ENCODE measurements at places on chromosomes 5 and 9. TPM values are rescaled to one million over a fixed set of nuclear protein-coding genes. Genes with fewer than 3 reads are reported as not detected.

- H3K27me3 ChIP-seq, result no peaks in the 10 kb centered on the region
- H3K36me3 ChIP-seq, result no peaks in the 10 kb centered on the region
- H3K4me3 ChIP-seq, result no peak overlapping the region
- no peak for DNase-seq
- no peak overlapping the region for H3K27ac ChIP-seq
- H3K4me1 ChIP-seq, result no peaks in the 10 kb centered on the region
Observed at GRCh38 chr9:116451500-116452115, 235.5 kb upstream of the TRIM32 start.

GRCh38 chr5:78472469-78473106 is 112.2 kb downstream of the SCAMP1 start:
- DNase-seq, result no peak
- no peak overlapping the region for H3K27ac ChIP-seq
- no peak overlapping the region for H3K4me3 ChIP-seq
- H3K36me3 ChIP-seq, result peaks cover 8% of the 10 kb centered on the region

GRCh38 chr5:71925608-71926091 is 181.6 kb upstream of the MAP1B start:
- no peak overlapping the region for H3K27ac ChIP-seq
- no peaks in the 10 kb centered on the region for H3K36me3 ChIP-seq
- H3K4me1 ChIP-seq, result no peaks in the 10 kb centered on the region
- DNase-seq, result no peak
- no peaks in the 10 kb centered on the region for H3K27me3 ChIP-seq

DNA sequence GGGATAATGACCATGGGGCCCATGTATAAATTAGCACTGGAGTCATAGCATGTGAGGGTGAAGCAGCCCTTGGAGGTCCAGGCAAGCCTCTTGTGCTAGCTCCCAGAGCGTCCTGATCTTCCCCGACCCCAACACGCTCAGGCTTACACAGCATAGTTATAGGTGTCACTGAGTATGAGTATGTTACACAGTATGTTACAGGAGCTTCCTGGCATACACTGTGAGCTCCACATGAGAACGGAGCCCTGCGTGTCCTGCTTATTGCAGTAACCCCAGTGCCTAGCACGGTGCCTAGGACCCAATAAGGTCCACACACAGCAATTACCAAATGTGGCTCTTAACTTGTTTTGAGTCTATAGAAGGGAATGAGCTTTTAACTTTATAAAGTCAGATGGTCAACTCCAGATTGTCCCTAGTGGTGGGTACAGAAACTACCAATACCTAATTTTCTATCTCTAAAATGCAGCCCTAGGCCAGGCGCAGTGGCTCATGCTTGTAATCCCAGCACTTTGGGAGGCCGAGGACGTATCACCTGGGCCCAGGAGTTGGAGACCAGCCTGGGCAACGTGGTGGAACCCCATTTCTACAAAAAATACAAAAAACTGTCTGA is 64.1 kb downstream of the PLAC8L1 start:
- no peaks in the 10 kb centered on the region for H3K36me3 ChIP-seq
- no peak overlapping the region for H3K27ac ChIP-seq
- no peak overlapping the region for H3K4me3 ChIP-seq
- peaks cover 14% of the 10 kb centered on the region for H3K4me1 ChIP-seq

DNA sequence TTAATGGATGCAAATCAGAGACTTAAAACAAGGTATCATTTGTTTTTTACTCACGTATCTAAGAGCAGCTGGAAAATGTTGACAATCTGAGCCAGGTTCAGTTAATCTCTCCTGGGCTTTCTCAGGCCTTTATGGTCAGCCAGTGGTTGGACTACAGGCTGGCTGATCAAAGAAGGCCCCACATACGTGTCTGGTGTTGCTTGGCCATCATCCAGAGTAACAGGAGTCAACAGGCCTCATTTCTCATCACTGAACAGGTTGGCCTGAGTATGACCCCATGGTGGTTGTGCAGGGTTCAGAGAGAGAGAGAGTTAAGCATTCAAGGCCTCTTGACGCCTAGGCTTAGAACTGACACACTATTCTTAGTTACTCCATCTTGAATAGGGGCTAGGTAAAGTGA is 97.0 kb upstream of the VLDLR start:
- no peak for DNase-seq
- no peak overlapping the region for H3K27ac ChIP-seq
- H3K4me1 ChIP-seq, result no peaks in the 10 kb centered on the region
- H3K4me3 ChIP-seq, result no peak overlapping the region
- no peaks in the 10 kb centered on the region for H3K27me3 ChIP-seq
- H3K36me3 ChIP-seq, result no peaks in the 10 kb centered on the region

DNA sequence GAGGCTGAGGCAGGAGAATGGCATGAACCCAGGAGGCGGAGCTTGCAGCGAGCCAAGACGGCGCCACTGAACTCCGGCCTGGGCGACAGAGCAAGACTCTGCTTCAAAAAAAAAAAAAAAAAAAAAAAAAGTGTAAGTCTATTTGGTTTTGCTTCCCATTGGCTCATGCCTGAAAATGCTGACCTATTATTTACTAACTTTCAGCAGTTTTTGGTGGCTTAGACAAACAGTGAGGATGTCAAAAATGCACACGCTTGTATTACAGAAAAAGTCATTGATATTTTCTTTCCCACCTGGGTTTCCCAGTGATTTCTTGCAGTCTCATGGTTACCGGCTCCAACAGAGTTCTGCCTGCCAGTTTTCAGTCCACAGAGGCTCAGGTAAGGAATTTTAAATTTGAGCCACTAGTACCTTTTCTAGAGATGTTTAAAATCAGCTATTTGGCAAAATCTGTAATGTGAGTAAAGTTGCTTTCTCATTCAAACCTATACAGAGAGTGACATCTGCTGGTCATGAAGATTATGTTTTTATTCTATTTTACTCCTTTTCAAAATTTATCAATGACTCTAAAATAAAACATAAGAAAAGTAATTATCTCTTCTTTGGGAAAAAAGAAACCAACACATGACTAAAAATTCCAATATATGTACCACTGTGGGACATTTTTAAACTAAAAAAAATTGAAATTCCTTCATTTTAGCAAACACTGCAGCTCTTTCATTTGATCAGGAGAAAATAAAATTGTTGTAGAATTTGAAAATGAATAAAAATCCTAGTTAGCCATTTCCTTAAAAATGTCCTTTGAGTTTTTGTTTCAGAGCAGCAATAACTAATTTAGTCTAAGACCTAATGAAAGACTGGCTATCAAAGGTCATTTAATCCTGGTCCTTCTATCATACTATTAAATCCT is 8.8 kb downstream of the FAM200C start:
- no peaks in the 10 kb centered on the region for H3K27me3 ChIP-seq
- no peaks in the 10 kb centered on the region for H3K4me1 ChIP-seq
- no peak overlapping the region for H3K27ac ChIP-seq
- no peak for DNase-seq
- H3K36me3 ChIP-seq, result no peaks in the 10 kb centered on the region

The LRRC26 gene
- total RNA-seq, result 0.53 TPM

The ANKRD31 gene
- total RNA-seq, result 0.29 TPM

The PCDHGA12 gene
- total RNA-seq, result 1.8 TPM
